Daoy (cell line): ENCODE measurements at places on chromosomes 2 and 18. TPM values are rescaled to one million over a fixed set of nuclear protein-coding genes. Genes with fewer than 3 reads are reported as not detected.

Gene FEV
- total RNA-seq, result 0.34 TPM in 1 of 2 replicates, not detected in the other

GRCh38 chr2:136057802-136058140 is 60.2 kb downstream of the CXCR4 start:
- no peak for DNase-seq

Gene MALL
- total RNA-seq, result 0.34 TPM in 1 of 2 replicates, not detected in the other

DNA sequence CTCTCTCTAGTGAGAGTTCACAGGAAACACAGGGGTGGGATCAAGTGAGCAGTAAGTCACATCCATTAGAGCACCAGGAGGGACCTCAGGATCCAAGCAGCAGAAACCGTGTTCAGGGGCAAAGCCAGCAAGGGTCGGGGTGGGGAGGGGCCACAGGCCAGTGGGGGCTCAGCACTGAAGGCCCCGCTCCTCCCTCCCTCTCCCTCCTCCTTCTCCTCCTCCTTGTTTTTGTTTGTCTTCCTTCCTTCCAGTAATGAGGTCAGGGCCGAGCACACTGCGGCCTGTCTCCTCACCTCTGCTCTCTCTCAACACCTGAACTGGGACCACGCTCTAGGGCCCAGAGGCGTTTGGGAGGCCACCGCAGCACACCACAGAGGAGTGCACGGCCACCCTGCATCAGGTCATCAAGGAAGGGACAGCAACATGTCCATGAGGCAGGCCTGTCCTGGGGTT is 20.9 kb downstream of the MTERF4 start:
- DNase-seq, result no peak

Gene POTEF
- total RNA-seq, result 4.0 and 5.4 TPM in 2 replicates

Gene FASTKD2
- total RNA-seq, result 59.7 and 69.0 TPM in 2 replicates

Gene NTSR2
- total RNA-seq, result not detected in 2 replicates

Gene TNFAIP6
- total RNA-seq, result 2.4 and 3.2 TPM in 2 replicates

GRCh38 chr2:12665334-12665733 is 51.4 kb upstream of the TRIB2 start:
- DNase-seq, result no peak

DNA sequence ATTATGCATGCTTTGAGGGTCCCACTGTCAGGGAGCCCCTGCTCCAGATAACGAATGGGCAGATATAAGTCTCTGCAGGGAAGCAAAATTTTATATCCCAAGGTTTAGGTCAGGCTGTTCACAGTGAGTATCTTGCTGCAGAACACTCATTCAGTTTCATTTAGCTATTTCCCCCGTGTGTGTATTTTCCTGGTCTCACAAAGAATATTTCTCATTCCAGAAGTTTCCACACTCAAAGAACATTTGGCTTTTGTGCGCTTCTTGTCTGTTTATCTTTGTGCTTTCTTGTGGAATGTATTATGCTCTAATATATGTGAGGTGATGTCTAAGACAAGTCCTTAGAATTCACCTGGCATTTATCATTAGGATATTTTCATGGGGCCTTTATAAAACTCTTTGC is 140.4 kb upstream of the MMADHC start:
- DNase-seq, result no peak

GRCh38 chr2:43831543-43832294 is 6.9 kb downstream of the ABCG5 start:
- DNase-seq, result no peak

GRCh38 chr18:73638709-73639108 is 508.9 kb downstream of the FBXO15 start:
- DNase-seq, result no peak

DNA sequence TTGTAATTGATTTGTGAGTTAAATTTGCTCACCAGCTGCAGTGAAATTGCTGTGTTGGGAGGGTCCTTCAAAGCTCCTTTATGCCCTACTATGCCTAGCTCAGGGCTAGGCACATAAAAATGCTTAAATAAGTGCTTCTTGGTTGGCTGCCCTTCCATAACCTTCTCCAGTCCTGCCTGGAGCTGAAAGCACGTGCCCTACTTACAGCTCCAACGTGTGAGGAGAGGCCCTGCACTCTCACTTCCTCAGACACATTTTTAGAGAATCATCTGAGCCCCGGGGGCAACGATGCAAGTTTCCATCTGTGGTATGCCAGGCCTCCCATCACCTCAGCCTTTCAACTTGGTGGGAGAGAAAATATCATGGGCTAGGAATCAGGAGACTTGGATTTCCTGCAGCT is 202.7 kb downstream of the BCL11A start:
- no peak for DNase-seq

Gene DSG2
- total RNA-seq, result 22.2 and 22.3 TPM in 2 replicates

- no peak for DNase-seq
These were observed 370.4 kb downstream of the CLIP4 start for GRCh38 chr2:29485631-29486030.

Gene SPAST
- 25.2 and 32.5 TPM in 2 replicates for total RNA-seq

DNA sequence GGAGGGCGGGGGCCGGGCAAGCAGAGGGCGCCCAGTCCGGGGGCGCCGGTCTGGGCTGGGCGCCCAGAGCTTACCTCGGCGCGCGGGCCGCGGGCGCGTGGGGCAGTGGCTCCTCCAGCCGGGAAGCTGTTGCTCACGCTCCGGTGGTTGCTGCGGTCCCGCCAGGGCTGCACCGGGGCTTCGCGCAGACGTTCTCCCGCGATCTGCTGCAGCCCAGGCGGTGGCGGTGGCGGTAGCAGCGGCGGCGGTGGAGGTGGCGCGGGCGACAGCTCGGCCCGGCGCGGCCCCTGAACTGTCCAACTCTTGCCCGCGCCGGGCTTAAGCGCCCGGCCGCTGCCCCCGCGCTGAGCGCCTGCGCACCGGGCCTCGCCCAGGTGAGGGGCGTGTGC is 391 bp downstream of the ZNF385B start:
- peak; percentile 13 for DNase-seq

- no peak for DNase-seq
These were observed 61.6 kb upstream of the ATP8B1 start for GRCh38 chr18:57864615-57865121.

GRCh38 chr18:2958819-2959298 is 54.1 kb downstream of the LPIN2 start:
- DNase-seq, result no peak

DNA sequence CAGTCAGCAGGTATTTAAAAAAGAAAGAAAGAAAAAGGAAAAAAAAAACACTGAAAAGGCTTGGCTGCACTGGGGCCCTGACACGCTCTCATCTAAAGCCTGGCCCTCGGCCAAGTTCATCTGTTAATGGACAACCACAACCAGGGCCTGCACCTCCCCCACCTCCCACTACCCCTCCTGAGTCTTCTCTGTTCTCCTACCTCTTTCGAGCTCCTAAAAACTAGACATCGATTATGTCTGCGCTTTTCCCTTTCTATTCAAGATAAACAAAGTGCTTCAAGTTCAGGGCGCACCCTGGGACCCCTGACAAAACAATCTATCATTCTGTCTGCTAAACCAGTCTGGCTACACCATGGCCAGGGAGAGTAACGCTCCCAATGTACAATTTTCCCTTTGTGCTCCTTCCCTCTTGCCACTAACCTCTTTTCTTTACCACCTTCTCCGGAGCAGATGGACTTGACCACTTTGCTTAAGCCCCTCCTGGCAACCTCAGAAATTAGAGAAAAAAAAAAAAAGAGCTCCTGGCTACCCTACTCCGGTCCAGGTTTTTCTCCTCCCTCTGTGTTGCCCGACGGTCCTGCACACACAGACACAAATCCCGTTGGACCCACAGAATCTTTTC is 22.7 kb downstream of the BCL11A start:
- peak; percentile 70 for DNase-seq

DNA sequence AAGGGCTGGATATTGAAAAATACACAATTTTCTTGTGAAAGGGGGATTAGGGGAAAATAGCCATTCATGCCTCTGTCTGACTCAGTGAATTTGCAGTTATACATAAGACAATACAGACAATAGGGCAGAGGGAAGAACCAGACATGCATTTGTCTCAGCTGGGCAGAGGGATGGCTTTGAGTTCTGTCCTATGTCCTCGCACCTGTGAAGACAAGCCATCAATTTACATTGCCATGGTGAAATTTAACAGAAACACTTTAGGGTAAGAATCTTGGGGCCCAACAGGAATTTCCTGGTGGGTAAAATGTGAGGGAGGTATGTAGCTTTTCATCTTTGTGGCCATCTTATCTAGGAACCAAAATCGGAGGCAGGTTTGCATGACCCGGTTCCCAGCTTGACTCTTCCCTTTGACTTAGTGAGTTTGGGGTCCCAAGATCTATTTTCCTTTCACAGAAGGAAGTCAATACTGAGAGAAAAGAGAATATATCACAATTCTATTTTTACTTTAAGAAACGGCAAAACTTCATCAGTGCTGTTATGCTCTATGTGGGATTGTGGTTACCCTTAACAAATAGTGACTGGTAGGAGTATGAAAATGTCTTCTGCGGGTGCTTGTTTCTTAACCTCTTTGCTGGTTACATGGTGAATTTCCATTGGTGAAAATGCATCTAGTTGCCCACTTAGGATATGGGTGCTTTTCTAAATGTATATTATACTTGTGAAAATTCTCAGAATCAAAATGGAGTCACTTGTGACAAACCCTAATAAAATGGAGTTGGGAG is 221.8 kb downstream of the SPP2 start:
- DNase-seq, result no peak

DNA sequence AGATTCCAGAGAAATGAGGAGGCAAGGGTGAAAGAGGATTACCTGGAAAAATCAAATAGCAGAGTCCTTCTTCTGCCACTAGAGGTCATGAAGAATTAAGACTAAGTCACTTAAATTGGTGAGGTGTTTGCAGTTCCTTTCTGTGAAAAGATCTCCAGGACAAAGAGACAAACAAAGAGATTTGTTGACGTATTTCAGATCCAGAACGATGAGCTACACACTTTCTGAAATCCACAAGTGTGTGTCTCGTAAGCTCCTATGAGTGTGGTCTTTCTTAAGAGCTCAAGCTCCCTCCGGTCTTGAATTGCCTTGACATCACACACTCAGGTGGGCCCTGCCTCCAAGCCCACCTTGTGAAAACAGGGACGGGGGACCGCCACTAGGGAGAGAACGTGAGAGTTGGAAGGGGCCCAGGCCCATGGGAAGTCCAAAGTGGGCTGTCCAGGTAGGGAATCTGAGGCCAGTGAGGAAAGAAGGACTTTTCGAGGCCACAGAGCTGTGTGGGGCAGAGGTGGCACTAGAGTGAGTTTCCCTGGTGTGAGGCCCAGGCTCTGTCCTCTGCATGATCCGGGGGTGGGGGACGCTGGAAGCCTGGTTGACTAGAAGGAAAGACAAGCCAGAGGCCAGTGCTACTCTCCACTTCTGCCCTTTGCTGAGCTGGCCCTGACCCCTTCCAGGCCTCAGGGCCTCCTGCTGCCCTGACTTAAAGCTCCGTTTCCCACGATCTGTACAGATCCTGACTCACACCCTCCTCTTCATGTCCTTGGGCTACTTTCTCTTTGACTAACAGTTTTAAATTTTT is 168.1 kb upstream of the NCK2 start:
- peak; percentile 51 for DNase-seq

- no peak for DNase-seq
These were observed 42.4 kb downstream of the MEIS1 start for GRCh38 chr2:66477135-66477842.

DNA sequence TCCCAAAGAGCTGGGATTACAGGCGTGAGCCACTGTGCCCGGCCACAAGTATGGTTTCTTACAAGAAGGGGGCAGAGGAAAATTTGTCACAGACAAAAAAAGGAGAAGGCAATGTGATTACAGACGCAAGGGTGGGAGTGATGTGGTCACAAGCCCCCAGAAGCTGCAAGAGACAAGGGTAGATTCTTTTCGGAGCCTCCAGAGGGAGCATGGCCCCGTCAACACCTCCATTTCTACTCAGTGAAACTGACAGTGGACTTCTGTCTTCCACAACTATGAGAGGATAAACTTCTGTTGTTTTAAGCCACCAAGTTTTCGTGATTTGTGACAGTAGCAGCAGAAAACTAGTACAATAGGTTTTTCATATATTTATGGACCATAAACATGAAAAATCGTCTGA is 2.1 kb upstream of the TCF7L1 start:
- DNase-seq, result peak; percentile 29

Gene DIPK1C
- not detected in 2 replicates for total RNA-seq

- DNase-seq, result peak; percentile 15
These were observed 30.1 kb downstream of the IGFBP5 start for GRCh38 chr2:216665242-216665641.

Gene MEP1B
- total RNA-seq, result not detected in 2 replicates

Gene CPO
- total RNA-seq, result not detected in 2 replicates

GRCh38 chr2:49162151-49162550 is 7.8 kb upstream of the FSHR start:
- DNase-seq, result no peak

Gene OTOS
- total RNA-seq, result 0.34 TPM in 1 of 2 replicates, not detected in the other

- peak; percentile 71 for DNase-seq
These were observed 33.9 kb downstream of the BMP10 start for GRCh38 chr2:68837164-68837860.

DNA sequence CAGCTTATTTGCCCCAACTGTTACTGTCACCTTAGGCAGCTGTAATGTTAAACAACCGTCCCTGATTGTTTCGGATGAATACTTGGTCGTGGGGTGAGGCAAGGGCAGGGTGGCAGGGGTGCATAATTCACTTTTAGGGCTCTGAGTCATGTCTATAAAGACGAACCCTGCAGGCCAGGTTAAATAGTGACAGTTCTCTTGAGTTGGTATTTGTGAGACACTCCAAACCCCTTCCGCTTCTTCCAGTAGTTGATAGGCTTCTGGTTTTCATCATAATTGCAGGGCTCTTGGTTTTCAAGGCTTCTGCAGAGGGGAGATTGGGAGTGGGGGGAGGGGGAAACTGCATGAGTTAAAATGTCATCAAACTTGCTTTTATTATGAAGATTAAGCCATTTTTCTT is 97.2 kb upstream of the TSPYL6 start:
- DNase-seq, result no peak

- no peak for DNase-seq
These were observed 36.6 kb downstream of the SCTR start for GRCh38 chr2:119487434-119488244.

Gene LOXHD1
- total RNA-seq, result not detected in 2 replicates

DNA sequence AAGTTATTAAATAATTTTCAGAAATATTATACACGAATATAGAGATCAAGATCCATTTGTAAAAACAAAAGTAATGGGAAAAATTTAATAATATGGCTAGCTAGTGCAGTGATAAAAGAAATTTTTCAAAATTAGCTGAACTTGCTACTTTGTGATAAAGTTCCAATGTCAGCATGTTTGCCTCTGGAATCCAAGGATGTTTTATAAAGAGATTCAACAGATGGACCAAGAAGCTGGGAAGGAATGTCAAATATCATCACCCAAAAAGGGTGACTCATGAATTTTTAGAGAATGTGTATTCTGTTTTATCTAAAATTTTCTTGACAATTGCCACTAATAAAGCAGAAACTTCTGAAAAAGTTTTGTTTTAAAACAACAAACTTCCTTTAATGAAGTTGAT is 95.3 kb downstream of the FSIP2 start:
- no peak for DNase-seq

- DNase-seq, result no peak
These were observed 49.8 kb upstream of the ZBTB7C start for GRCh38 chr18:48459016-48459415.

DNA sequence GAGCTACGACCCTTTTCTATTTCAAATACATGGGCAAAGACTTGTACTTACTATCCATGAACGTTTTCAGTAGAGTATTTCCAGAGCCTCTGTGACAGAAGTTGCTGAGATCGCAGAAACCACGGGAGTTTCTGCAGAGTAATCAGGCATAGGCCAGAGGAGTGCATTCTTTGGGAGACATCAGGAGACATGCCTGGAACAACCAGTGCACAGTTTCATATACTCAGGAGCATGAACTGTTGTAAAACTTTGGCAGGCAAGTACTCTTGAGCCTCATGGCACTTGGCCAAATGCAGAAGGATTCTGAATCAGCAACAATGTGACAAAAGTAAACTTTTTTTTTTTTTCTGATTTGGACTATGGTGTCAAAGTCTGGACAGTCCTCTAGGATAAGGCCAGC is 307.1 kb downstream of the GRB14 start:
- DNase-seq, result no peak
